ENCODE measurements at places on chromosomes 13 and 19. TPM values are rescaled to one million over a fixed set of nuclear protein-coding genes. Genes with fewer than 3 reads are reported as not detected.

DNA sequence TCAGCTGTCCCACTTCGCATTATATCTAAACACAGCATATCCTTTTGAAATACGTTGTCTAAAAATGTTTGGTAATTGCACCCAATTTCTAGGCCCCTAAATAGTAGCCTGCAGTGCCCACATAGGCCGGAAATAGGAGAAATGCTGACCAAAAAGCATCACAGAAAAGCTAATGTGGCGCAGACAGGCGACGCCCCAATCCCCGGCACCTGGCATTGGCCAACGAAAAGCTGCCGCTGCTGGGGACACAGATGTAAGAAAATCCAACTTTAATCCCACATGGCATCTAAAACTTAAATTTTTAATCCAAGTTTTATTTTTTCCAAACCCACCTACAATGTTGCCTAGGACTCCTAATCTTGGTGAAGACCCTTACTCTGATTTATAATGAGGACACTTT, 4.0 kb downstream of the SAFB2 start:
- DNase-seq = no peak
- peak overlapping the region; percentile 25 for H3K27ac ChIP-seq
- H3K36me3 ChIP-seq = peaks cover 24% of the 10 kb centered on the region

- peak; percentile 86 for DNase-seq
- H3K36me3 ChIP-seq = peaks cover 2% of the 10 kb centered on the region
- peak within 1 kb of the TSS; percentile 86 for H3K4me3 ChIP-seq
- H3K27me3 ChIP-seq = no peaks in the 10 kb centered on the region
Measured at GRCh38 chr19:16076154-16076957, at the start of gene TPM4. Gene TPM4 (plus strand): TSS chr19:16076495. CDS start chr19:16076566, 71 bp downstream.

GRCh38 chr19:55454787-55455243, 6.6 kb downstream of the ISOC2 start:
- H3K27me3 ChIP-seq = peaks cover 24% of the 10 kb centered on the region
- H3K4me1 ChIP-seq = peaks cover 16% of the 10 kb centered on the region
- no peak overlapping the region for H3K4me3 ChIP-seq
- DNase-seq = no peak
- H3K36me3 ChIP-seq = no peaks in the 10 kb centered on the region
- no peak overlapping the region for H3K27ac ChIP-seq

DNA sequence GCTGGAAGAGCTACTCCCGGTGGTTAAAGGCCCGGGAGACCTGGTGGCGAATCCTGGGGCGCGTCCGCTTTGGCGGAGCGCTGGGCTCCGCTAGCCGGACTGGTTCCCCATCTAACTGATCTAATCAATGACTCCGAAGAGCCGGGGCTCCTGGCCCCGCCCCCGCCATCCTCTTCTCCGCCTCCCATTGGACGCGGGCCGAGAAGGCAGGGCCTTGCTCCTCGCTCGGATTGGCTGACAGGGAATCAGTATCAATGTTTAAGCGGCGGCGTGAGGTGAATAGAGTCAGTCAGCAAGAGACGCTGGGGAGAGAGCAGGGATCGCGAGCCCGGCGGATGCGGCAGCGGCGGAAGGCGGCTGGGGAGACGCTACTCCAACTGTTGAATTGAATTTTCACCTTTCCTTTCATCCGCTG, 1.7 kb upstream of the PCDH17 start:
- peaks cover 50% of the 10 kb centered on the region for H3K4me1 ChIP-seq
- peak overlapping the region; percentile 74 for H3K27ac ChIP-seq
- H3K4me3 ChIP-seq = peak overlapping the region; percentile 71
- no peak for DNase-seq
- H3K36me3 ChIP-seq = peaks cover 18% of the 10 kb centered on the region

GRCh38 chr13:112997188-112998130, 28.4 kb downstream of the MCF2L start:
- H3K4me3 ChIP-seq = no peak overlapping the region
- peaks cover 31% of the 10 kb centered on the region for H3K4me1 ChIP-seq
- no peak overlapping the region for H3K27ac ChIP-seq
- no peak for DNase-seq

FAAP24 gene
- polyA plus RNA-seq = 1.5 TPM

SSC5D gene
- polyA plus RNA-seq = 0.11 TPM

- no peak overlapping the region for H3K27ac ChIP-seq
- no peak overlapping the region for H3K4me3 ChIP-seq
- H3K27me3 ChIP-seq = peaks cover 21% of the 10 kb centered on the region
- no peaks in the 10 kb centered on the region for H3K36me3 ChIP-seq
- H3K4me1 ChIP-seq = no peaks in the 10 kb centered on the region
- no peak for DNase-seq
Measured at GRCh38 chr19:31416548-31416947, 67.3 kb upstream of the TSHZ3 start.

GRCh38 chr13:53105890-53106289, 77.3 kb downstream of the OLFM4 start:
- H3K27me3 ChIP-seq = peaks cover 3% of the 10 kb centered on the region
- H3K4me3 ChIP-seq = no peak overlapping the region
- no peak overlapping the region for H3K27ac ChIP-seq

- no peaks in the 10 kb centered on the region for H3K27me3 ChIP-seq
- no peaks in the 10 kb centered on the region for H3K4me1 ChIP-seq
- no peak overlapping the region for H3K4me3 ChIP-seq
- no peak overlapping the region for H3K27ac ChIP-seq
- no peaks in the 10 kb centered on the region for H3K36me3 ChIP-seq
Measured at GRCh38 chr13:82717249-82717648, 1165.0 kb downstream of the SLITRK1 start.

All from naive thymus-derived CD8-positive, alpha-beta T cell (primary cell).